ENCODE measurements at places on chromosomes 2 and 18.

DNA sequence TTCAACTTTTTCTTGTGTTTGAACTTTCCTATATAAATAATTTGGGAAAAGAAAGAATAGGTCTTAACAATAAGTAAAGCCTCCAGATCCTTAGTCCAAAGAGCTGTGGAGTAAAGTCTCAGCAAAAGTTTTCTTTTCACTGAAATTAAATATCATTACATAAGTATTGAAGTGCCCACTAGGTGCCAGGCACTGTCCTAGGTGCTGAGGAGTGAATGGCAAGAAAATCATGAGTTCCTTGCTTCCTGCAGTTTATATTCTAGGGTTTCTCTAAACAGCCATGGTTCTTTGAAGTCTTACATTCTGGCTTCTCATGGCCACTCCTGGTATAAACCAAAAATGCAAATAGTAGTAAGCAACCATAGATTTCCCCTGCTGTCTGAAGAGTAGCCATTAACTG, 59.7 kb downstream of the SPP2 start:
- no peak for DNase-seq

GRCh38 chr18:49094979-49095632, 144.3 kb upstream of the SMAD7 start:
- DNase-seq: no peak

GRCh38 chr2:144140891-144141290, 379.0 kb downstream of the ZEB2 start:
- DNase-seq: no peak

DNA sequence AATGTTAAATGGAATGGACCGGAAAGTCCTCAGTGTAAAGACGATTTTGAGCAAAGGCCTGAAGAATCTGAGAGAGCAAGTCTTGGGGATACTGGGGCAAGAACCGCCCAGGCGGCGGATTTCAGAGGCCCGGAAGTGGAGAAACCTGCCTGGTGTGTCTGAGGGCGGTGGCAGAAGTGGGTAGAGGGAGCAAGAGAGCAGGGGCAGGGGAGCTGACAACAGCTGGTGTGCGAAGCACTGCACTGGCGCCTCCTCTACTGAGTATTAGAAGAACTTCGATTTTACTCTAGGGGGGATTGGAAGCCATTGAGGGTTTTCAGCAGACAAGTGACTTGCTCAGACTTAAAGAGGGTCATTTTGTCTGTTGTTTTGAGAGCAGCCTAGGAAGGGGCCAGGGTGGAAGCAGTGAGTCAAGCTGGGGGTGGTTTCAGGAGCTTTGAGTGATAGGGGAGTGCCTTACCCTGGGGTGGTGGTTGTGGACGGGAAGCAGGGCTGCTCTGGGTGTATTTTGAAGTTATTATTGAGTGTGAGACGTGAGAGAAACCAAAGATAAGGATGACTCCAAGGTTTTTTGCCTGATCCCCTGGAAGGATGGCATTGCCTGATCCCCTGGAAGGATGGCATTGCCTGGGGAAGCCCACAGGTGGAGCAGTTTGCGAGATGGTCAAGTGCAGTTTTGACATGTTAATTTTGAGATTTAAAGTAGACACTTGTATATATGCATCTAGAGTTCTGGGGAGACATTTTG, 52.5 kb downstream of the ZNF236 start:
- no peak for DNase-seq

DNA sequence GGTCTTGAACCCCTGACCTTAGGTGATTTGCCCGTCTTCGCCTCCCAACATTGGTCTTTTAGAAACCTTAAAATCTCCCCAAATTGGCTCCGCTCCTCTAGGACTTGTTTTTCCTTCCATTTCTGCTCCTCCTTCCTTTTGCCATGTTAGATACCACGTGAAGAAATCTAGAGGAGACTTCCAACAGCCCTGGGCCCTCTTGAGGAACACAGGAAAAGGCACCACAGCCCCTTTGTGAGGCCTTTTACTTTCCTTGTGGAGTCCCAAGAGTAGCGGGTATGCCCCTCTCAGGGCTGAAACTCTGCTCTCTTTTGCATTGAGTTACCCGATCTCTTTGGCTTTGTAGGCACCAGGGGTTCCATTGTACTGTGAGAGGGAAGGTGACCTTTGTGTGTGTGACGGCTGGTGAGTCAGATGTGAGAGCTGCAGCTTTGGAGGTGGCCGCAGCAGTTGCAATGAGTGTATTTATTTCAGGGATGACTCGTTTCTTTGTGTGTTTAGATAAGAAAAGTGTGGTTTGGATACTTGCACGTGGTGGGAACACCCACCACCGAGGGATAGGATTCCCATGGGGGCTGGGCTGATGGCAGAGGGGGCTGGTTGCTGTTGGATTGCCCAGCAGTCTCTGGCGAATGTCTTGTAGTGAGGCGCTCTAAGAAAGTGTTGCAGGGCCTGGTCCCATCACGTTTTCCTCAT, 218.4 kb upstream of the HS6ST1 start:
- no peak for DNase-seq

Measured in CD4-positive, alpha-beta T cell treated with Interleukin-1 beta for 1 hour (primary cell).